ENCODE measurements at places on chromosomes 4 and X. TPM values are rescaled to one million over a fixed set of nuclear protein-coding genes. Genes with fewer than 3 reads are reported as not detected.

INTS6L gene
- total RNA-seq, result 26.0 TPM

PAK3 gene
- 0.33 TPM for total RNA-seq

HDX gene
- total RNA-seq, result 3.3 TPM

CCDC160 gene
- not detected for total RNA-seq

USP26 gene
- total RNA-seq, result not detected

STK32B gene
- not detected for total RNA-seq

BMPR1B gene
- not detected for total RNA-seq

RPS3A gene
- 2,880 TPM for total RNA-seq

PDHA1 gene
- total RNA-seq, result 212 TPM

SSX4 gene
- total RNA-seq, result not detected

MAGEA2B gene
- total RNA-seq, result not detected

KIT gene
- 0.08 TPM for total RNA-seq
